Stimulated activated CD8-positive, alpha-beta memory T cell treated with anti-CD3 and anti-CD28 coated beads, Interleukin-2, amount 100 ng/mL, for 1 hour (primary cell): ENCODE measurements at places on chromosomes 16 and 17.

- DNase-seq: no peak
Measured at GRCh38 chr17:17417718-17418181, 59.0 kb upstream of the MED9 start.

GRCh38 chr16:13968835-13969234 lies 48.9 kb downstream of the ERCC4 start:
- no peak for DNase-seq

DNA sequence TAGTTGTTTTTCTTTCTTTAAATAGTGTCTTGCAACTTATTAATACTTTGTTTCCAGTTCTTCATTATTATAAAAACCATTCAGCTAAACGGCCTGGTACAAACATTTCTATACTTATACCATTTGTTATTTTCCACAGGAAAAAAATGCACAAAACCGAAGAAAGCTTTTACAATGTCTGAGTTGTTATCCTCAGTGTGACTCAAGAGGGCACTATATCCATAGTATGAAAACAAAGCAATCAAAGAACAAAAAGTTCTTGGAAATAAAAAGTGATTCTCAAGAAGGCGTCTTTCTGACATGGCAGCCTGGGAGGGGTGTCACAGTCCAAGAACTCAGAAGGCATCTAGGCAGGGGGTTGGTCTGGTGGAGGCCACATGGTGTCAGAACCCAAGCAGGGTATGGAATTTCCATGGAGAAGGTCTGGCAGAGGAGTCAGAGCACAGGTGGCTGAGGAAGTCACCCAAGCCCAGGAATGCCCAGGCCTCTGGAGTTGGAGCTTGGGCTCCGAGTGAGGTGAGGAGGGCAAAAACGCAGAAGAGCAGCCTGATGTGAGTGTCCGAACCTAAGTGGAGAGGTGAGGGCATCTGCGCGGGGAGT lies 70.9 kb upstream of the ATP2A3 start:
- DNase-seq: no peak

- no peak for DNase-seq
Measured at GRCh38 chr17:75878174-75878998, at the start of gene TRIM47. TSS of gene TRIM47 (minus strand) at chr17:75878581. CDS start at chr17:75878548, 33 bp downstream.

DNA sequence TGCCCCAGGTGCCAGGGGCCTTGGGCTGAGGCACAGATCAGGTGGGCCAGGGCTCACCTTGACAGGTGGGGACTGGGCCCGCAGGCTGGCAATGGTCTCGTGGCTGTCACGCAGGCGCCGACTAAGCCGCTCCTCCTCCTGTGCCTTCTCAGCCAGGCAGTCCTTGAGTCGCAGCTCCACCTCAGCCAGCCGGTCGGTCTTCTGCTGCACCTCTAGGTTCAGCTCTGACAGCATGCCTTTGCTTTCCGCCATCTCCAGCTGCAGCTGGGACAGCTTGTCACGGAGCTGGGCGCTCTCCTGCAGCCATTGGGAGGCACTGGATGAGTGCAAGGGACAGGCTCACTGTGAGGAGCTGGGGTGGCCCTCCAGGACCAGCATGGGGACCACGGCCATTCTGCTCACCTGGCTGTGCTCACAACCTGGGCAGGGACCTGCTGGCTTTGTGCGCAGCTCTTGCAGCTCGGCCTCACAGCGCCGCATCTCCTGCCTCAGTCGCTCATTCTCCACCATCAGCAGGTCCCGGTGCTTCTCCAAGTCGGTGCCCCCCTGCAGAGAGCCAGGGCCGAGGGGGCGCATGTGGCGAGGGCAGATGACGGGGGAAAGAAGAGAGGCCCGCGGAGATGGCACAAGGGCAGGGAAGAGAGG lies 31.0 kb downstream of the KIFC3 start:
- DNase-seq: no peak

DNA sequence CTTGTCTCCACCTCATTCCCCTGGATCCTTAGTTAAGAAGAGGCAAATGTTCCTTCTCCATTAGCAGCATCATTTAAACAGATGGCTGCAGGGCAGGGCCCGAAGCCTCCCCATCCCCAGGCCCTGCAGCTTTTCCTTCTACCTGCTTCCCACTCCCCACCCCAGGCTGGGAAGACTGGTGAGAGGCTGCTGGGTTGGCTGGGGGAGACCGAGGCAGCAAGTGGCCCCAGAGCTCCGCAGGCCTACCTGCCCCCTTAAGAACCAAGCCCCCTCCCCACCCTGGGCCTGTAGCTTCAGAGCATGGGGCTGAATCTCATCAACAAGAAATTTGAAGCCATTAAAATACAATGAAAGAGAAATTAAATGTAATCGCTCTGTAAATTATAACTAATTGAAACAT lies 22.1 kb upstream of the RPL38 start:
- no peak for DNase-seq

DNA sequence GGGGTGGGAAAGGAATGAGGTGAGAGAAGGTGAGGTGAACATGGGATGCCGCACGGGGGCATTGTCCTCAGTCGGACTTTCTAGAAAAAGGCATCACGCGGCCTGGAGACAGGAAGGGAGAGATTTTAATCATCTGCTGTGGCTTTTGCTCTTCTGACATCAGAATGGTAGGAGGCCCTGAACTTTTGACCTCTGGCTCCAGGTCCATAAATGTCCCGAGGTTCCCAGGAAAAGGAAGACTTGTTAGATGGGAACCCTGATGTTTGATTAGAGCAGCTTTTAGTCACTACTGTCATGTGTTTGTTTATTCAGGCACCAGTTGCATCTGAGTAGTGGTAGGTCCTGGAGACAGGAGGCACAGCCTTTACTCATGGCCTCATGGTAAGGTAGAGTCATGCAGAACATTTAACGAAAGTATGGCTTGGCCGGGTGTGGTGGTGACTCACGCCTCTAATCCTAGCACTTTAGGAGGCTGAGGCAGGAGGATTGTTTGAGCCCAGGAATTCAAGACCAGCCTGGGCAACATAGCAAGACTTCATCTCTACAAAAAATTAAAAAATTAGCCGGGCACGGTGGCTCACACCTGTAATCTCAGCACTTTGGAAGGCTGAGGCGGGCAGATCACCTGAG lies 203.1 kb downstream of the MSI2 start:
- no peak for DNase-seq

- DNase-seq: no peak
Measured at GRCh38 chr17:28612936-28613872, 781 bp downstream of the RSKR start.

DNA sequence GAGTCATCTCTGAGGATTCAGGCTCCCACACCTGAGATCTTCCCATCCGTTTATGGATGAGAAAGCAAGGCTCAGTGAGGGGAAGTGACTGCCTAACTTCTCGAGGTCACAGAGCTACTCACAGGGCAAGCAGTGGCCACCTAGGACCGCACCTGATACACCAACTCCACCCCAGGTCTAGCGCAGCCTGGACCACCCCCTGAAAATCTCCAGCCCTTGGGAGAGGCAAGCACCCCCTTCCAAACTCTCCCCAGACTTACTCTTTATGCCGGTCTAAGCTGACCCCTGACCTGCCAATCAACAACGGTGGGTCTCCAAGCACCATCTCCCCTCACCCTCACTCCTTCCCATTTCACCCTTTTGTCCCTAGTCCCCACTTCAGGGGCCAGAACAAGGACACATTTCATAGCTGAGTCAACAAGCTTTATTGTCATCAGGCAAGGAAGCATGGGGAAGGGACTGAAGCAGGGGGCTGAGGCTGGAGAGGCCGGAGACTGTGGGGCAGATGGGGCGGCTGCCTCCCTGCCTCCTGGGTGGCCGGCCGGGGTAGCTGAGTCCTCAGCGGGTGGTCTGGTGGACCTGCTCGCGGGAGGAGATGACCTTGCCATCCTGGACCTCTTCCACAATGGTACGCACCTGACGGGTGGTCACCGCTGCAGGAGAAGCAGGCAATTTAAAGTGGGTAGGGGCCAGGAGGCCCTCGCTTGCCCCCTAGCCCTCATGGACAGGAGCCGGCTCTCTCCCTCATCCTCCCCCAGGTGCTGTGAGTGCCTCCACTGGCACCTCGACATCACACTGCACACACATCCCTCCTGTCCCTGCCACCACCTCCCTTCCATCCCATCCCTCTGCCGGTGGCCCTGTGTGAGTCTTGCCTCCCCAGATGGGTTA lies 5.1 kb downstream of the KRT17 start:
- DNase-seq: no peak

DNA sequence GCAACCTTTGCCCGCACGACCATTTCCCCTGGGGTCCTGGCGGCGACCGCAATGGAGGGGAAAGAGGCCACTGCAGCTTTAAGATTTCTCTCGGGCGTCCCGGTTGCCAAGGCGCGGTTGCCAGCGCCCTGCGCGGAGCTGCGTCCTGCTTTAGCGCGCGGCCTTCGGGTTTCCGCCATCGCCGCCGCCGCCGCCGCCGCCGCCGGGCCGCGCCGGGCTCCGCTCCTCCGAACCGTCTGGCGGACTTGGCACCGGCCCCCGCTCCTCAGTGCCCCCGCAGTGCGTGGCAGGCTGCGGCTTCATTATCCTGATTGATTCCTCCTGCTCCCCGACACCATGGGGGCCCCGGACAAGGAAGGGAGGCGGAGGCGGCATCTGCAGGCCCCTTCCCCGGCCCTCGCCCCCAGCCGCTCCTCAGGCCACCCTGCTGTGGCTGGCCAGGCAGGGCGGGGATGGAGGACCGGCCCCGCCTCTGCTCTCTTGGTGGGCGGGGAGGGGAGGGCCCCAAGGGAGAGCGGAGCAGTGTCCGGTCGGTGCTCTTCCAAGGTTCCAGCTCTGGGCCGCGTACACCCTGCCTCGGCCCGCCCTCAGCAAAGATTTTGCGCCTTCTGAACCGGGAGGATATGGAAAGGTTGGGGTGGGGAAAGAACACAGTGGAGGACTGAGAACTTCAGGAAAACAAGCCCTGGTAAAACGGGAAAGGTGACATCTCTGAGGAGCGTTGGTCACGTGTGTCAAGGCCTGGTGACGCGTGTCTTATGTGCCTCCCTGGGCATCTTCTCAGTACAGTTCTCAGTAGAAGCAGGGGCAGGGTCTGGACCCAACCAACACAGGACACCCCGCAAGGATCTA lies 34.0 kb downstream of the NEUROD2 start:
- no peak for DNase-seq

- DNase-seq: peak; percentile 36
Measured at GRCh38 chr17:66302761-66303626, 581 bp downstream of the PRKCA start.

- no peak for DNase-seq
Measured at GRCh38 chr16:12587646-12588277, 215.9 kb downstream of the CPPED1 start.

- peak; percentile 64 for DNase-seq
Measured at GRCh38 chr16:30472328-30472942, at the start of gene ITGAL. TSS of gene ITGAL (plus strand) at chr16:30472742. CDS start at chr16:30472838, 96 bp downstream.

- DNase-seq: no peak
Measured at GRCh38 chr17:50262001-50262794, 12.1 kb upstream of the TMEM92 start.
